ENCODE measurements at places on chromosomes 5 and 9.

- no peak for DNase-seq
Observed at GRCh38 chr5:75050415-75050814, 1.9 kb downstream of the GCNT4 start.

DNA sequence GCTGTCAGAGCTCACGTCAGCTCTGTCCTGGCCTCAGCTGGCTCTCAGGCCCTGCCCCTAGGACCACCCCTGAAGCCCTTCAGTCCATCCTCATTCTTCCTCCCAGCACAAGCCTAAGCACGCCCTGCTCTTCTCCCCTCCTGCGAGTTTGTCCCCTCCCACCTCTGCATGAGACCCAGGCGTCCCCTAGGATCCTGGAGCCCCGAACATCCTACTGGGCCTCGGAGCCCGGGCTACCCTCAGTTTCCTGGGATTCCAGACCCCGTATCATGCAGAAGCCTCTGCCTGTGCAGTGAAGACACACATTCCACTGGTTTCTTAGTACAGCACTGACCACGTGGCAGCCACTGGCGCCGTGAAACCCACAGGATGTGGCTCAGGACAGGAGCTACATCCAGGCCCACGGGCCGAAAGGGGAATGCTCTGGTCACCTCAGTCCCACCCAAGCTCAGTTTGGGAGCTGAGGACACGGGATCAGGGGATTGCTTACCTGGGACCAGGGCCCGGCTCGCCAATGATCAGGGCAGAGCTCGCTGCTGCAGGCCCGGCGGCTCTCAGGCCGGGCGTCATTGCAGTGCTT, 64.2 kb downstream of the ZNF354C start:
- no peak for DNase-seq

- no peak for DNase-seq
Observed at GRCh38 chr9:98236901-98237487, 18.5 kb downstream of the TBC1D2 start.

DNA sequence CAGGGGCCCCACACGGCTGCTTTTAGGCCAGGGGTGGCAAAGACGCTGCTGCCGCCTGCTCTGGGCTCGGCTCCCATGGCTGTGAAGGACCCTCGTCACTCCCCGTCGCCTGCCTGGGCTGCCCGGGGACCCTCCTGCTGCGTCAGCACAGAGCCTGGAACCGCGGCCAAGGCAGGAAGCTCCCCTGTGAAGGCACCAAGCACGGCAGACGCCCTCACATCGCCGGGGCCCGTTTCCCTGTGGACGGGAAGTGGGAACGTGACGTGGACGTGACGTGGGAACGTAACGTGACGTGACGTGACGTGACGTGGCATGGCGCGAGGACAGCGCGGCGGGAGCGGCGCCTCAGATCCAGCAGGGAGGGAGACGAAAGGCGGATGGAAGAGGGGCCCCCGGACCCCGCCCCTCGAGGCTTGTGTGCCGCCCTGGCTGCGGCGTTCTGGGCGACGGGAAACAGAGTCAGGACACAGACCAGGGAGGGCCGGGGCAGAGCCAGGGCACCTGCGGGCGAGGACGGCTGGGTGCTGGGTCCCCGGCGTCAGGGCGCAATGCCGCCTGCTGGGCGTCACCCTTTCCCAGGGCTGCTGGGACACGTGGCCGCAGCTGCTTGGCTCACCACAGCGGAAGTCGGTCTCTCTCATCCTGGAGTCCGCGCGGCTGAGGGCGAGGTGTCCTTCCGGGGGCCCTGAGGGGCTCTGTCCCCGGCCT, 53.1 kb downstream of the MRPL36 start:
- no peak for DNase-seq

DNA sequence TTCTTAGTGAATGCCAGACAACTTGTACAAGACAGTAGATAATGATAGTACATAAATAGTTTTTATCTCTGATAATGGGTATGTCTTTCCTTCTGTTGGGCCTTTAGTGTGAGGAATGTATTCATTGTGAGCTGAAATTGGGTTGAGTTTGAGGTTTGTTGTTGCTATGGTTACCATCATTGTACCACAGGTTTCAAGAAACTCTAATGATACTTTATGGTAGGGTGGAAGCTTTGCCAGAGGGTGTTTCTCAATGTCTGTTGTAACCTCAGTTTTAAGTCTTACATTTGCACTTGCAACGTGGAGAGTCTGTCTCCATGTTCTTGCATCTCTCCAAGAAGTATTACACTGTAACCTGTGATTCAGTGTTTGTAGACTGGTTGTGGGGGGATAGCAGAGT, 1550.1 kb downstream of the MAT2B start:
- no peak for DNase-seq

DNA sequence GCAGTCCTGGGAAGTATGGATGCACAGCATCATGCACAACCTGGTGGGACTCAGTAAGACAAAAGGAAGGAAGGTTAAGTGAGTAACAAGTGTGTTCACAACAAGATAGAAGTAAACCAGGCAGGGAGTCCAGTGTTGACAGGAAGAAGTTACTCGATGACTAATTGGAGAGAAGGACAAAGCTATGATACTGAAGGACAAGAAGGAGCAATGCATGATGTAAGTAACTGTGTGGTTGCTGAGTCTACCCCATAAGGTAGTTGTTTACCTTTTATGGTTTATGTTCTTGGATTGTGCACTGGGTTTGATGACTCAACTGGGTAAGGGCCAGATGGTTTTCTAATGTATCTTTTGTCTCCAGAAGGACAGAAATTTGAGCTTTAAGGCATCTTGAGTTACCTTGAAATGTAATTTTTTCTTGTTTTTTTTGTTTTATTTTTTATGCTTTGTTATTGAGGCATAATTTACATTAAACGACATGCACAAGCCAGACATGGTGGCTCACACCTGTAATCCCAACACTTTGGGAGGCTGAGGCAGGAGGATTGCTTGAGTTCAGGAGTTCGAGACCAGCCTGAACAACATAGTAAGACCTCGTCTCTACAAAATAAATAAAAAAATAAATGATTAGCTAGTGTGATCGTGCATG, 89.2 kb upstream of the CAST start:
- no peak for DNase-seq

DNA sequence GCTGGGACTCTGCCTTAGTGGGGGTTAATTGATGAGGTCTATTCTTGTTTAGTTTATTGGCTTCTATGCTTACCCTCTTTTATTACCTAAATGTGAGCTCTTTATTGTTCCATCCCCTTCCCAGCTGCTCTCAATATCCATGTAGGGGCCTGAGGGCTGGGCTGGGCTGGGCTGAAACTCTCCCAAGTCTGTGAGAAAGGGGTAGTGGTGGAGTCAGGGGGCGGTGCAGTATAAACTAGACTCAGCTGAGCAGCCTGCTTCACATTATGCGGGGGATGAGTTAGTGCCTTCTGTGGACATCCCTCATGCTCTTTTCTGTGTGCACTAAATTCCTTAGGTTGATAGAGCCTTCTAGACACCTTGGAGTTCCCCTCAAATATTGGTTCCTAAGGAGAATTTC, 451.8 kb upstream of the PTGER4 start:
- no peak for DNase-seq

GRCh38 chr9:88458716-88459465, 70.6 kb downstream of the SPIN1 start:
- DNase-seq = no peak

GRCh38 chr5:93305984-93306383, 275.0 kb downstream of the NR2F1-AS1 start:
- no peak for DNase-seq

DNA sequence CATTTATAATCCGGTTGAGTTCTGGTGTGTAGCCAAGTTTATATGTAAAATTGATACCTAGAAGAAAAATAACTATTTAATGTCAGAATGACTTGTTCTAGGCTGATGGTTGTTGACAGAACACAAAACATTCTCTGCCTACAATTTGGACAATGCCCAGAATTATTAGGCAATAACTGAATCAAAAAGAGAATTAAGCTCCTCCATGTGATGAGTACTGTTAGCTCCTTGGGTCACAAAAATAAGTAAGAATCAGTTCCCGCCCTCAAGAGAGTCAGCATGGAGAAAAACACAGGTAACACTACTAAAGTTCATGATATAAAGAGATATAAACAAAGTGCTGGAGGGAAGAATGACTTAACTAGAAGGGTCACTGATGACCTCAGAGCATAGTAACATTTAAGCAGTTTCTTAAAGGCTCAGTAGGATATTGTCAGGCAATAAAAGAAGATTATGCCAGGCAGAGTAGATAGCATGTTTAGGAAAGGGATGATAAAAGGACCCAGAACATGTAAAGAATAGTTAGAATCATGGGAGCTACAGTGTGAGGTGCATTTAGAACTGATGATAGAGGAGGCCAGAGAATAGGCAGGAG, 200.5 kb upstream of the ACTBL2 start:
- no peak for DNase-seq

- no peak for DNase-seq
Observed at GRCh38 chr5:160312960-160313727, 780 bp upstream of the CCNJL start.

GRCh38 chr9:130913599-130914416, 17.2 kb upstream of the QRFP start:
- DNase-seq = no peak

DNA sequence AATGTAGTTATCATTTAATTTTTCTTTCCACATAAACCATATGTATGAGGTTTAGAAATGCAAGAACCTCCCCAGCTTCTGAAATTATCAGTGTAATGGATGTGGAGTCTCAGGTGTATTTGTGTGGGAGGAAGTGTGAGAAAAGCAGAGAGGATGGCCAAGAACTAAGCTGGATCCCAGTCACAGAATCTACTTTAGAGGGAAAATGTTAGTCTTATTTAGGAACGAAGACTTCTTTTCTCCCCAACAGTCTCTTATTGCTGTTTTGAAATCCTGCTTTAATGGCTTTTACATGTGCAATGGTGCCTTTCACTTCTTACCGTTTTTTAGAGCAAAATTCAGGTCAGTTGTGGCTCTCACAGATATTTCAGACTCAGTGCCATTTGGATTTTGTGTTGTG, 3.0 kb downstream of the EQTN start:
- DNase-seq = no peak

- DNase-seq = no peak
Observed at GRCh38 chr9:137278721-137279711, 1.5 kb downstream of the TOR4A start.

- DNase-seq = no peak
Observed at GRCh38 chr9:137365056-137365455, 57.9 kb downstream of the EXD3 start.

- DNase-seq = no peak
Observed at GRCh38 chr9:130462685-130463540, 18.2 kb downstream of the ASS1 start.

DNA sequence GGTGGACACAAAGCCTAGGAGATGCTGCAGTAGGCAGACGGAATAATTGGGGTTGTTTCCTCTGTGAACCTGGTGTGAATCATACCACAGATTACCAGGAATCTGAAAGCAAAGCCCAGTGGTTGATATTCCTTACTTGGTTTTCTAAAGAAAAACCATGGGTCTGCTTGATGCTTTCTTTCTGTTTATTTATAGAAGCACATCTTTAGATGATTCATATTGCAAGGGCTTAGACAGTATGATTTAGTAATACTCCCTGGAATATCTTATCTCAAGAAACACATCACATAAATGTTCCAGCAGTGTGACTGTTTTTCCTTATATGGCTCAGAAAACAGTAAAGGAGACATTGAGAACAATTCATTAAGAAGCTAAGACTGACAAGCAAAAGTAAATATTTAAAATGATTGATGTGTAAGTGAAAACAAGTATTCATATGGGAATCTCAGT, 623.3 kb downstream of the RAB3C start:
- DNase-seq = no peak

- no peak for DNase-seq
Observed at GRCh38 chr9:137798901-137799629, 78.5 kb upstream of the CACNA1B start.

DNA sequence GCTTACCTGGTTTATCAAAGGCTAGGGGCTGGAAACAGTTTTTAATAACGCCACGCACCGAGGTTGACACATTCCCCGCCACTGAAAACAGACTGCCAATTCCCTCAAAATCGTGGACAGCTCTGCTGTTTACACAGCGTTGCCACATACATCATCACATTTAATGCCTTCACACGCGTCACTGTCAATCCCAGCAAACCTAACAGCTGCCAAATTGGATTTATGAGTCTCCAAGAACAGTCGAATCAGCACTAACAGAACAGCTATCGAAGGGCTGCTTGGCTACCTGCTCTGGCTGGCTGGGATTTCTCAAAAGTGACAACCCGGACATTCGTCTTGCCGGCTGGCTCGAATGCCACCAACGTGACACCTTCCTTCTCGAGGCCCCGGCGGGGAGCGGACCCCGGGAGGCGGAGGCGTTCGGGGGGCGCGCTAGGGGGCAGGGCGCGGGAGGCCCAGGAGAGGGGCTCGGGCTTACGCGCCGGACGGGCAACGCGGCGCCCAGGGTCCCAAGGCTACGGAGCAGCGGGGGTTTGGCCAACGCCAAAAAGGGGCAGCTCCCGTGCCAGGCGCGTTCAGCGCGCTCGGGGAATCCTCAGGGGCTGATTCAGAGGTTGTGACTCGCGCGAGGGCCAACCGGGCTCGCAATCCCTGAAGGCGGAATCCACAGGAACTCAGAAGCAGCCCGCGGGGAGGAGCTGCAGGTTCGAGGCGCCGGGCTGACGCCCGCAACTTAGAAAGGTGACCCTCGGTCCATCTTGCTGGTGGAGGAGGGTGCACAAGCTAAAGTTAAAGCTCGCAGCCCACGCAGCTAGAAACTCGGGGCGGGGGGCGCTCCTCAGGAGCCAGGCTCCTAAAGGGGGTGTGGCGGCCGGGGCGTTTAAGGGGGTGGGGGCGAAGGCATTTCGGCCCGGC, 1.2 kb downstream of the CDC14B start:
- peak; percentile 10 for DNase-seq

DNA sequence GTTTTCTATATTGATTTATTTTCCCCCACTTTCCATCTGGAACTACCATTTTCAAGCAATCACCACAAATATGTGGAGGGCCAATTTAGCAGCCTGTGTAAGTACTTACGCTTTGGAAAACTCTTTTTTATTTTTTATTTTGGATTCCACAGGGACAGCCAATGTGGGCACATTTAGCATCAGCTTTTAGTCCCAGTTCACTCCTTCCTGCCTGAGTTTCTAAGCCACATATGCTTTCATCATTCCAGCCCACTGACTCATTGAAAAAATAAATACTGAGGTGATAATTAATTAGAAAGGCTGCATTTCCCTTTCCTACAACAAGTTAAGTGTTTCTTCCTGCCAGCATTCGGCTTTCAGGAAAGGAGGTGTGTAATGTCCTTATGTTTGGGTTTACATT, 76.8 kb downstream of the TMEM167A start:
- no peak for DNase-seq

DNA sequence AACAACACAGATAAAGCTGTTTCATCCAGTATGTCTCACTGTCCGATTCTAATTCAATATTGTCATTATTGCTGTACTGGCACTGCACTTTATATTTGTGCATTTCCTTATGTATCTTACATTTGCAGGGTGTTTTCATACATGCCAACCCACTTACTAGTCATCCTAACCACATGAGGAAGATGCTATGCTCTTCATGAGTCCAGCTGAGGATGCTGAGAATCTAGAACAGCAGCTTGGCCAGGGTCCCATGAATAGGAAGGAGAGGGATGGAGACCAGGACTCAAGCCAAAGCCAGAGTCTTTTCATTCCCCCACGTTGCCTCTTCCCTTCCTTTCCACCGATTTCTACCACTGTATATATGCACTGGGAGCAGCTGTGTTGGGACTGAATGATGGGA, 292.8 kb upstream of the KLF4 start:
- DNase-seq = no peak
